ENCODE measurements at places on chromosomes 5 and 9. TPM values are rescaled to one million over a fixed set of nuclear protein-coding genes. Genes with fewer than 3 reads are reported as not detected.

The ANKRD55 gene
- total RNA-seq: 0.28 TPM

The ACTL7A gene
- total RNA-seq: not detected

- no peaks in the 10 kb centered on the region for H3K36me3 ChIP-seq
- H3K27ac ChIP-seq: no peak overlapping the region
- peaks cover 9% of the 10 kb centered on the region for H3K4me1 ChIP-seq
- H3K4me3 ChIP-seq: no peak overlapping the region
- no peaks in the 10 kb centered on the region for H3K27me3 ChIP-seq
Observed at GRCh38 chr5:43073597-43074546, 33.8 kb upstream of the ANXA2R start.

DNA sequence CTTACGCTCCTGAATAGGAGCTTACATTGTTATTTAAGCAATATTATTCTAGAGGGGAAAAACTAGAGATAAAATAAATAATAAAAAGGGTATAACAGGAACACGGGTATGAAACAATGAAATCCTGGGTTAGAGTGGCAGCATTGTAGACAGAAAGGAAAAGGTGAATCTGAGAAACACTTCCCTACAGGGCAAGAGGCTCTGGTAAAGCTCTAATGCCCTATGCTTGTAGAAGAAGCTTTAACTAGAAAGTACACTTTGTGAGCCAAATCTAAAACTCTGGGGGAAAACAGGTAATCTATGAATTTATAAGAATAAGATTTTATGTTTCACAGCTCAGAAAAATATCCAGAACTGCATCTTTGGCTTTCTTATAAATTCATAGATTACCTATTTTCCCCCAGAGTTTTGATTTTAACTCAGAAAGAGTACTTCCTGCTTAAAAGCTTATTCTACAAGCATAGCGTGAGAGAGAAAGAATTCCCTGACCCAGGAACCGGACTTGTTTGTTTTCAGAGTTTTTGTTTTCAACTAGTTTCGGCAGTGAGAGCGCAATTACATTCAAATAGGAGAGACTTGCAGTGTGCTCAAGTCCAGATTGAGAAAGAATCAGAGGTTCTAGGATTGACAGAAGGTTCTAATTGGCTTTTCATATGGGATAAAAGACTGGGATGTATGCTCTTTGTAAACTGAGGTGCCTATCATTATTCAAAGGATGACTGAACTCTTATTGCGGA is 651.0 kb upstream of the RORB start:
- DNase-seq: no peak
- no peak overlapping the region for H3K27ac ChIP-seq
- no peak overlapping the region for H3K4me3 ChIP-seq
- no peaks in the 10 kb centered on the region for H3K27me3 ChIP-seq
- H3K36me3 ChIP-seq: no peaks in the 10 kb centered on the region

DNA sequence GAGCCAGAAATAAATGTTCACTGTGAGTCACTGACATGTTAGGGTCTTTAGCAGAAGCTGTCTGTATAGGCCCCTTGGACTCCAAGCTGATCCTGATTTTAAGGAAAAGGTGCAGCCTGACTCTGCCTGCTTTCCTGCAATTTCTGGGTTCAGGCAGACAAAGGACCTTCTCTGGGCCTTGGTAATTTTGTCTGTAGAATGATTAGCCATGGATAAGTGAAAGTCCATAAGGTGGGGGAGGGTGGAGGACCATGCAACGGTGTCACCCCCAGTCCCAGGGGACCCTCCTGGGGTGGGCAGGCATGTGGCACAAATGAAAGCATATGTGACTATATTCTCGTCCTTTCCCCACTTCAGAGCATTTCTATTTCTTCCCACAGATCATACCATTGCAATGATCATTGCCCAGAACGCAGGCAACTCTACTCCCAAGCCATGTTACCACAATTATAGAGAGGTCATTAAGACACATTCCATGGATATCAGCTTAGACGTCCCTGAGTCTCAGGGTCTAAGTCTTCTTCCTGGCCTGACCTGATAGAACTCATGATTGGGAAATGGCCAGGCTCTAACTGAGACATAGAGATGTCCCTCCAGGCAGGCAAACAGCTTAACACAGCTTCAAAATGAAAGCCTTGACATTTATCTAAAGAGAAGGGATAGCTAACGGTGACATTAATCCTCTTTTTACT is 157.9 kb upstream of the ALDH1B1 start:
- no peaks in the 10 kb centered on the region for H3K36me3 ChIP-seq
- H3K27ac ChIP-seq: no peak overlapping the region
- DNase-seq: no peak
- no peak overlapping the region for H3K4me3 ChIP-seq
